A673 (cell line): ENCODE measurements at places on chromosomes 13 and 19. TPM values are rescaled to one million over a fixed set of nuclear protein-coding genes. Genes with fewer than 3 reads are reported as not detected.

Gene SAFB2
- total RNA-seq = 124 and 153 TPM in 2 replicates

Gene PLIN4
- total RNA-seq = 1.0 and 1.3 TPM in 2 replicates

Gene LRP3
- 39.4 and 42.0 TPM in 2 replicates for total RNA-seq

Gene GZMM
- total RNA-seq = 1.0 and 2.5 TPM in 2 replicates

Gene CCDC169
- 14.3 and 14.5 TPM in 2 replicates for total RNA-seq

Gene CYP4F3
- total RNA-seq = not detected in 2 replicates

Gene TLE6
- 1.1 TPM in 1 of 2 replicates, not detected in the other for total RNA-seq

Gene CRX
- not detected in 2 replicates for total RNA-seq

Gene SOX21
- not detected in 2 replicates for total RNA-seq

Gene WASF3
- 4.6 and 5.1 TPM in 2 replicates for total RNA-seq

Gene SLC25A41
- total RNA-seq = 0.39 and 0.44 TPM in 2 replicates

Gene CLIP3
- 9.2 and 15.8 TPM in 2 replicates for total RNA-seq

Gene KLK4
- not detected in 2 replicates for total RNA-seq

Gene GRIN2D
- total RNA-seq = 10.4 and 11.4 TPM in 2 replicates

Gene KLK13
- not detected in 2 replicates for total RNA-seq

Gene CLEC17A
- not detected in 2 replicates for total RNA-seq

Gene ABCC4
- total RNA-seq = 42.9 and 52.0 TPM in 2 replicates

Gene ZNF865
- 16.1 and 17.1 TPM in 2 replicates for total RNA-seq

Gene ZNF418
- 16.9 and 22.9 TPM in 2 replicates for total RNA-seq

Gene PPM1N
- total RNA-seq = 0.80 and 1.6 TPM in 2 replicates

Gene LRRC63
- 0.74 and 0.82 TPM in 2 replicates for total RNA-seq

Gene GFY
- not detected in 2 replicates for total RNA-seq

Gene SLITRK6
- total RNA-seq = 1.1 and 1.3 TPM in 2 replicates

Gene HTR2A
- not detected in 2 replicates for total RNA-seq

Gene TEX26
- total RNA-seq = not detected in 2 replicates

Gene MYO16
- 0.49 and 0.50 TPM in 2 replicates for total RNA-seq

Gene ATP8B3
- 8.7 and 10.7 TPM in 2 replicates for total RNA-seq

Gene C1QTNF9B
- not detected in 2 replicates for total RNA-seq

Gene ZNF766
- total RNA-seq = 19.6 and 22.0 TPM in 2 replicates

Gene S1PR4
- total RNA-seq = not detected in 2 replicates

Gene MYH14
- 0.84 and 1.4 TPM in 2 replicates for total RNA-seq

Gene ZNF613
- 5.3 and 7.7 TPM in 2 replicates for total RNA-seq

Gene GPR18
- not detected in 2 replicates for total RNA-seq

Gene CPAMD8
- total RNA-seq = 0.82 and 1.0 TPM in 2 replicates

Gene GPR4
- not detected in 2 replicates for total RNA-seq

Gene HPN
- not detected in 2 replicates for total RNA-seq

Gene PSPC1
- total RNA-seq = 90.9 and 92.2 TPM in 2 replicates

Gene COMP
- total RNA-seq = not detected in 2 replicates

Gene ZNF154
- 4.0 and 4.4 TPM in 2 replicates for total RNA-seq

Gene BSG
- total RNA-seq = 865 TPM in 2 replicates

Gene BRME1
- total RNA-seq = 3.2 and 4.0 TPM in 2 replicates

Gene GNG8
- total RNA-seq = not detected in 2 replicates

Gene PCDH9
- 5.8 TPM in 2 replicates for total RNA-seq

Gene SLC10A2
- total RNA-seq = not detected in 2 replicates

Gene SYT5
- total RNA-seq = 0.28 TPM in 1 of 2 replicates, not detected in the other

Gene TNFRSF19
- total RNA-seq = 0.06 TPM in 1 of 2 replicates, not detected in the other

Gene PALM3
- total RNA-seq = 18.5 and 21.8 TPM in 2 replicates

Gene NECTIN2
- total RNA-seq = 76.7 and 83.6 TPM in 2 replicates

Gene LPAR2
- total RNA-seq = 17.2 and 20.6 TPM in 2 replicates

Gene SIGLEC5
- not detected in 2 replicates for total RNA-seq

Gene FDX2
- total RNA-seq = 26.7 and 29.9 TPM in 2 replicates

Gene ILF3
- 665 and 683 TPM in 2 replicates for total RNA-seq

Gene IRF2BP1
- 29.7 and 34.5 TPM in 2 replicates for total RNA-seq

Gene MAST1
- 22.2 and 26.7 TPM in 2 replicates for total RNA-seq

Gene C19orf38
- not detected in 2 replicates for total RNA-seq

Gene TUBA3C
- not detected in 2 replicates for total RNA-seq

Gene IZUMO2
- total RNA-seq = not detected in 2 replicates

Gene RDH8
- not detected in 2 replicates for total RNA-seq

Gene ZNF324B
- 6.8 and 7.9 TPM in 2 replicates for total RNA-seq
